ENCODE measurements at places on chromosomes 13 and 19.
A peak's percentile ranks its signal among the peaks of the same experiment; 100 is the strongest.

- DNase-seq = no peak
These were observed 6.8 kb upstream of the SCN1B start for GRCh38 chr19:35023428-35023827.

- no peak for DNase-seq
These were observed 10.1 kb downstream of the TMEM143 start for GRCh38 chr19:48353677-48354076.

GRCh38 chr19:14764401-14764800 is 14.0 kb downstream of the ADGRE2 start:
- no peak for DNase-seq

GRCh38 chr19:47719047-47719859 is 6.0 kb downstream of the EHD2 start:
- no peak for DNase-seq

DNA sequence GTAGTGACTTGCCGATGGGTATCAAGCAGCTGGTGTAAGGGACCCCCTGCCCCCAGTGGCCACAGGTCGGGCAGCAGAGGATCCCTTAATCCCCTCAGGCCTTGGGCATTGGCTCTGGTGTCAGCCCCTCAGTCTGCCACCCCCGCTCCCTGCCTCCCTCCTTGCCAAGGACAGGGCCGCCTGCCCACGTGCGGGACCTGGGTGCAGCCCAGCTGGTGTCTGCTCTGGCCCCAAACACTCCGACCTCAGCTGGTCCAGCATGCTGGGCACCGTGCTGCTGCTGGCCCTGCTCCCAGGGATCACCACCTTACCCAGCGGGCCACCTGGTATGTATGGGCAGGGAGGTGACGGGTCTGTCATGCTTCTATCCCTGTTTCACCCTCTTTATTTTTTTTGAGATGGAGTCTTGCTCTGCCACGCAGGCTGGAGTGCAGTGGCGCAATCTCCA is at the start of gene TGFBR3L:
Gene TGFBR3L (plus strand): TSS at position 233 of the 448 bp plus-strand sequence.
- no peak for DNase-seq

- DNase-seq = no peak
These were observed 1289.4 kb downstream of the PCDH9 start for GRCh38 chr13:65940720-65941119.

- peak; percentile 16 for DNase-seq
These were observed 725 bp downstream of the FAM124A start for GRCh38 chr13:51222686-51223559.

GRCh38 chr13:33081666-33082065 is 65.4 kb downstream of the KL start:
- DNase-seq = no peak

GRCh38 chr13:39821977-39822376 is 166.5 kb downstream of the COG6 start:
- DNase-seq = no peak

DNA sequence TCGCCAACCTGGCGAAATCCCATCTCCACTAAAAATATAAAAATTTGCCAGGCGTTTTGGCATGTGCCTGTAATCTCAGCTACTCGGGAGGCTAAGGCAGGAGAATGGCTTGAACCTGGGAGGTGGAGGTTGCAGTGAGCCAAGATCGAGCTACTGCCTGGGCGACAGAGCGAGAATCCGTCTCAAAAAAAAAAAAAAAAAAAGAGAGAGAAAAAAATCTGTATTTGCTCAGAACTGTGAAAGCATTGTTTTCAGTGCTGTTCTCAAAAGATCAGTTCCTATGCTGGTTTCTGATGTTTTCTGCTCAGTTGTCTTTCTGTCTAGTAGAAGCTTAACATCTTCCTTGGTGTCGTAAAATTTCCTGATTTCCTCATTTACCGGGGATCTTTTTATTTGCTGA is 2.5 kb downstream of the SF3A2 start:
- no peak for DNase-seq

DNA sequence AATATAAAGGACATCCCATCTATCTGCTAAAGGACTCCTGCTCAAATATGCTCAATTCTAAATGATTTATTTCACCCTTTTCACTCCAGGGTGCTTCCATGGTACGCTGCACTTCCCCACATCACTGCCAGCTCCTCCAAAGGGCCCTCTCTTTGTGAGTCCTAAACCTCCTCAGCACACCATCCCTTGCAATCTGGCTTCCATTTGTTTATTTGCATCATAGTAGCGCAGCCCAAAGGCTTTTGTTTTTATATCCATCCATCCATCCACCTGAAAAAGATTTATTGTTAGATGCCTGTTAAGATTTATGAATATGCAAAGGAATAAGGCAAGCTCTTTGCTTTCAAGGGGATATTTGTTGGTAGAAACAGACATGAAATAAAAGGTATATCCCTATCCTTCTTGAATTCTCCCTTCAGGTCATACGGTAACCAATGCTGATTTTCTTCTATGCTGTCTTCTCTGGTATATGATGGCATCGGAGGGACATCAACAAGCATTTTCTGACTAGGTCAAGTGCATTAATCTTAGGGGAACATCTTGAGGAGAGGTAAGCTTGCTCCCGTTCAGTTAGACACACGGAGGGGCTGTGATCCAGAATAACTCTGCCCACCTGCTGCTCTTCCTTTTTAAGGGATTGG is 397.6 kb downstream of the LIG4 start:
- no peak for DNase-seq

DNA sequence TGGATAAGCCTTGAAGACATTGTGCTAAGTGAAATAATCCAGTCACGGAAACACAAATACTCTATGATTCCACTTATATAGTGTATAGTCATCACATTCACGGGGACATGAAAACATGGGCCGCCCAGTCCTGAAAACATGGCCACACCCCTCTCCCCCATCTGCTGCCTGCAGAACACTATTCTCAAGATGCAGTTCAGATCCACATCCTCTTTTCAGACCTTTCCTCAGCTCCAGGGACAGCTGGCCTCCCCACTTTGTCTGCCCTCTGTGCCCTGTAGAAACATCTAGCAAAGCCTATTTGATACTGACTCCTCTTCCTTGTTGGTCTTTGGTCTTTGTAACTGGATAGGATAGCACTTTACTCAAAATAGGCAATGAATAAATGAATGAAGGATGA is 8.3 kb downstream of the RFX2 start:
- no peak for DNase-seq

DNA sequence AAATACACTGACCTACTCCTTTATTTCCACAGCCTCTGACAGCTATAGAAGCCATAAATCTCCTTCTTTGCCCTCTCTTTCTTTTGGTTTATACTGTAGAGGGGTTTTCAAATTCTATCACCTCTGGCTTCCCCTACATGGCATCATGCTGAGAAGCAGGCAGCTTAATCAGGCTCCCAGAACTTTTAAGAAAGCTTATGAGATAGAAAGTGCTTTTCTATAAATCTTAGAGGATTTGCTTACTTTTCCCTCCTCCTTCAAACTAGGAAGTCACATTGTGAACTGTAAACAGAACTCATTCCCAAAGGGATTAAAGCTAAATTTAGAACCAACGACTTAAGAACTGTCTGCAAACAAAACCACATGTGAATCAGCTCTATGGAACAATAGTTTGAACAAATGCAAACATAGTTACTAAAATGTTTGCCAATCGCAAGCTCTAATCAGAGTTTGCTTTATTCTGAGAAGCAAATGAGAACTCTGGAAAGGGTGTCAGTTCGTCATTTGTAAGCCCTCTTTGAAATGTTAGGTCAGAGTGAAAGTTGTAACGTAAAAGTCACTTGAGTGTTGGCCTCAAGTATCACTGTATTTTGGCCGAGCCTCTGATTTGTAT is 344.1 kb downstream of the RFC3 start:
- DNase-seq = no peak

- no peak for DNase-seq
These were observed 234.4 kb upstream of the RXFP2 start for GRCh38 chr13:31504918-31505317.

DNA sequence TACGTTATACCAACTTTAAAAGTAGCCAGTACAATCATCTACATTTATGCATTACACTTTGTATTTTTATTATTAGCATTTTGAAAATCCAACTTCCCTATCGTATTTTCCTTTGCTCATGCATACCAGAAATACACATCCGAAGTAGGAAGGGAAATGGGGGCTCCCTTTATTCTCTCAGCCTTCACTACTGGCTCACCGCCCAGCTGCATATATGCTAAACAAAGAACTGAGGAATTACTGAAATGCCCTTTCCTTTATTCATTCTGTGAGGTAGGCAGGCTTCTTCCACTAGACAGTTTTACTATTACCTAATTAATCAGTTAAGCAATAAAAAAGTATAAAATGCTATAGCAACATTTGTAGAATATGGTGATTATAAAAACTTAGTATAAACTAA is 291.6 kb downstream of the KLF12 start:
- DNase-seq = no peak

DNA sequence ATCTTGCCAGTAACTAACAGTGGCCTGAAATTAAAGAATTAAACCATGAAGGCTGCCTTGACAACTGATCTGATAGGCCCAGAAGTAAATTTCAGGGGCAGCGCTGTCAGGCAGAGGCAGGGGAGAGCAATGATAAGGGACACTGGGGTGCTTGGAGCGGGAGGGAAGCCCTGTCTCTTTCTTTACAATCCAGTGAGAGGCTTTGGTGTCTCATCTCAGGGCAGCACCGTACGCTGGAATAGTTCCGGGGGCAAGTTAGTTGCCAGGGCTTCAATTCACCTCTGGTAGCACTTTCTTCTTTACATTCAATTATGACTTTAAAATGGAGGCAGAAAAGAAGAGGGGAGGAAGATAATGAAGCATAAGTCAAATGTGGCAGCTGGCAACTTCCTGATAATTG is 74.6 kb downstream of the CBY2 start:
- DNase-seq = no peak

DNA sequence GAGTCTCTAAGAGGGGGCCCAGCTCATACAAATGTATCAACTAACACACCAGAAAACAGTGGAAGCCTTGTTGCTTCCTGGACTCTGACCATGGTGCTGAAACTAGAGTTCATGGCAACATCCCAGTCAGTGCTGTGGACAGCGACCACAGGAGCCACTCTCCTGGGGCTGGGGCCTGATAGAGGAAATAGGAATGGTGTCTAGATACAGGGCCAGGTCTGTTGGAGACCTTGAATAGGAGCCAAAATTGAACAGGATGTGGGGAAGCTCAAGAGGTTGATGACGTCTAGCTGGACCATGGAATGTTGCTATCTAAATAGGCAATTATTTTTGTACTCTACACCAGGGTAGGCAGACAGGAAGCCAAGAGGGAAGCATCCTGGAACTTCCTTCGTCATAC is 21.7 kb downstream of the LILRB4 start:
- peak; percentile 89 for DNase-seq

DNA sequence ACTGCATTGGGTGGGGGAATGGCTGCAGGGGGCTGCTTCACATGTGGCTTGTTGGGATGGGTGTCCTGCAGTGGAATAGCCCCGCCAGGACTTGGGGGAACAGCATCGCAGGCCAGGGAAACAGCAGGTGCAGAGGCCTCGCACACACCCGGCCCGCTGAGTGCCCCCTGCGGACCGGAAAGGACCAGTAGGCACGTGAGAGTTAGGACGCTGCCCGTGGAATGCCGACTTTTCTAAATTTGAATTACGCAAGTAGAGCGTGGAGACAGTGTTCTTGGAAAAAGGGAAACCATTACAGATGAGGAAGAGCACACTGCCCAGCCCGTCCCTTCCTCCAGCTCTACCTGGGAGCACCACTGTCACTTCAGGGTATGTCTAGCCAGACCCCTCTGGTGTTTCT is 11.5 kb downstream of the DNM2 start:
- no peak for DNase-seq

Data from hematopoietic multipotent progenitor cell (in vitro differentiated cells).